ENCODE measurements at places on chromosomes 11 and 22. TPM values are rescaled to one million over a fixed set of nuclear protein-coding genes. Genes with fewer than 3 reads are reported as not detected.

GRCh38 chr11:87976009-87976408 is 199.2 kb downstream of the RAB38 start:
- DNase-seq = no peak

GRCh38 chr11:94938095-94939055 is 35.0 kb downstream of the CWC15 start:
- DNase-seq = no peak

DNA sequence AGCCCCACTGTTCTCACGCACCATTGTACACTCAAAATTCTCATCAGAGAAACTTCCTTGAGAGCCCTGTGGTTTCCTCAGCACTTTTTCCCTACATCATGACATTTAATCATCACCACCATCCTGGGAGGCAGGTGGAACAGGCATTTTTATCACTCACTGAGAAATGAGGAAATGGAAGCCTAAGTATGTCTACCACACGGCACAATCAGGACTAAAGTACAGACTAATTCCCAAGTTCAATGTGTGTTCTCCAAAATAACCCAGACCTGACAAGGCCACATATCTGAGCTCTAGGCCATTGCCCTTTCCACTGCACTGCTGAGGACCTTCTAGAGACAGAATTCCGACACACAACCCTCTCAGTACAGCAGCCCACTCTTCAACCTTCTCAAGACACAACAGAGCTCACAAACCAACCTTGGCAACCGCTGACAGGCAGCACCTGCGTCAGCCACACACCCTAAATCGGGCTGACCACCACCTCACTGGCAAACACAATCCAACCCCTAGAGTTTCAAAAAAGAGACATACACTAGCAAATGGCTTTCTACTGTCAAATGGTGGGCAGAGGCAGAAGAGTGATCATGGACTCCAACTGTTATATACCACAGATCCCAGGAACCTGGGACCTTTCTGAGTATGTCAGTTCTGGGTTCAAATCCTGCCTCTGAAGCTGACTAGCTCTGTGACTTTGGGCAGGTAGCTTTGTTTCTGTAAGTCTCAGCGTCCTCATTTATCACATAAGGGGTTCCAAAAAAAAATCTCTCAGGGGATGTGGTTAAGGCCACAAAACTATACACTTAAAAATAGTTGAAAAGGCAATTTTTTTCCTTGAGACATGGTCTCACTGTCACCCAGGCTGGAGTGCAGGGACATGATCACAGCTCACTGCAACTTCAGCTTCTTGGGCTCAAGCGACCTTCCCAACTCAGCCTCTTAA is 16.3 kb downstream of the SMCO4 start:
- no peak for DNase-seq

DNA sequence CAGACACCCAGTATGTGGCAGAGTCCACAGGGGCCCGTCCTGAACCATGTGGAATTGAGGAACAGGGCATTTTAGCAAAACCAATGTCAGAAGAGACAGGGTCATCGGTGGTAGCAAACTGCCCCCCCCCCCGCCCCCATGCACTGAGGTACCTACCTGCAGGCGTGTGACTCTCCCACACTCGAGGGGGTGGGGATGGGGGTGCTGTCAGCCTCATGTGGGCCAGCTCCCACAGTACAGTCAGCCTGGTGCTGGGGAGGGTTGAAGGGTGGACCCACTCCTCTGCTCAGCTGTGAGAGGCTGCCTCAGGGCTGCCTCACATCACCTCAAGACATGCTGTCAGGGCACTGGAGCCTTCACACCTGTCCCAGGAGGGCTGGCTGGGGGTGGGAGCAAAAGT is 10.7 kb upstream of the SUSD2 start:
- no peak for DNase-seq

- DNase-seq = no peak
These were observed 60.8 kb upstream of the SC5D start for GRCh38 chr11:121231576-121232278.

DNA sequence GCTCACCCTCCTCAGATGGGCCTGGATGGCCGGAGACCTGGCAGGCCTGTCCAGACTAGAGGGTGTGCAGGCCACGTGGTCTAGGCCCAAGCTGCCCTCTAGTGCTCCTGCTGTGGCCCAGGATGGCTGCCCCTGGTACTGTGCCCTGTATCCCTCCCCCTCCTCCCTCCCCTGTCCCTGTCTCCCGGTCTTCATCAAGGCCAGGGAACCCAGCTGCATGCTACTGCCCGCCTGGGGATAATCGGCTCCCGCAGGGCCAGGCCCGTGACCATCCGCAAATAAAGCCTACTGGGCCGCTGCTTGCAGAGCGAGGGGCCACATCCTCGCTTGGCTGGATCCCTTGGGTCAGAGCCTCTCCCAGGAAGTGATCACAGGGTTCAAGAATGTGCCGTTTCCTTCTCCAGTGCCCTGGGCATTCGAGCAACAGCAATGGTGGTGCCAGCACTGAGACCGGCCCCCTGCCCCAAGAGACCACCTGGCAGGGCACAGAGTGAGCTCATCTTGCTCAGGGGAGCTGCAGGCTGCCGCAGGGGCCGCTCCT is 51.1 kb downstream of the WNT7B start:
- DNase-seq = no peak

DNA sequence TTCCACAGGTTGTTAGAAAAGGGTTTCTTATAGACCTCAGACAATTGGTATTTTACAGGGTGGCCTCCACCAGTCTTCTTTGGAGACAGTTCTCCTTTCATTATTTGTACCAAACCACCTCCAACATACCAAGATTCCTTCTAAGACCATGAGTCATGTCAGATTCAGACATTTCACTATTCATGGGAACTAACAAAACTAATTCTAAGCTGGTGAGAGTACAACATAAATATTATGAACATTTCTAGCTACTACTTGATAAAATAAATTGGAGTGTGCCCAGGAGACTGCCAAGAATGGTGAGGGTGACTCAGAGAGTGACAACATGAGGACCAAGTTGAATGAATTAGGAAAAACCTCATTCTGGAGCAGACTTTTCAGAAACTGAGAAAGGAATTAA is 494.6 kb upstream of the LRRC4C start:
- no peak for DNase-seq

IFTAP gene
- total RNA-seq = 0.80 TPM

NLRP14 gene
- not detected for total RNA-seq

DEFB131B gene
- total RNA-seq = not detected

Measured in esophagus squamous epithelium (tissue), 5 donors.